ENCODE measurements at places on chromosomes 7 and 10. TPM values are rescaled to one million over a fixed set of nuclear protein-coding genes. Genes with fewer than 3 reads are reported as not detected.

GRCh38 chr7:155667241-155667829 lies 22.9 kb downstream of the RBM33 start:
- H3K4me1 ChIP-seq = no peaks in the 10 kb centered on the region
- H3K4me3 ChIP-seq = no peak overlapping the region
- no peak overlapping the region for H3K27ac ChIP-seq
- DNase-seq = no peak
- no peaks in the 10 kb centered on the region for H3K36me3 ChIP-seq

- DNase-seq = no peak
- peaks cover 5% of the 10 kb centered on the region for H3K4me1 ChIP-seq
- no peak overlapping the region for H3K27ac ChIP-seq
Measured at GRCh38 chr7:99614495-99614894, 2.3 kb upstream of the ZSCAN25 start.

GRCh38 chr10:130547368-130547767 lies 411.2 kb downstream of the GLRX3 start:
- H3K4me3 ChIP-seq = no peak overlapping the region
- H3K4me1 ChIP-seq = no peaks in the 10 kb centered on the region
- H3K27ac ChIP-seq = no peak overlapping the region
- H3K36me3 ChIP-seq = no peaks in the 10 kb centered on the region
- DNase-seq = no peak

- no peaks in the 10 kb centered on the region for H3K27me3 ChIP-seq
- no peak overlapping the region for H3K27ac ChIP-seq
- no peaks in the 10 kb centered on the region for H3K4me1 ChIP-seq
- H3K36me3 ChIP-seq = no peaks in the 10 kb centered on the region
- H3K4me3 ChIP-seq = no peak overlapping the region
Measured at GRCh38 chr10:75801121-75801520, 369.7 kb downstream of the LRMDA start.

- H3K4me1 ChIP-seq = no peaks in the 10 kb centered on the region
- no peak overlapping the region for H3K4me3 ChIP-seq
- no peak overlapping the region for H3K27ac ChIP-seq
- no peak for DNase-seq
- no peaks in the 10 kb centered on the region for H3K36me3 ChIP-seq
- no peaks in the 10 kb centered on the region for H3K27me3 ChIP-seq
Measured at GRCh38 chr7:55912748-55913158, 25.5 kb downstream of the ZNF713 start.

DNA sequence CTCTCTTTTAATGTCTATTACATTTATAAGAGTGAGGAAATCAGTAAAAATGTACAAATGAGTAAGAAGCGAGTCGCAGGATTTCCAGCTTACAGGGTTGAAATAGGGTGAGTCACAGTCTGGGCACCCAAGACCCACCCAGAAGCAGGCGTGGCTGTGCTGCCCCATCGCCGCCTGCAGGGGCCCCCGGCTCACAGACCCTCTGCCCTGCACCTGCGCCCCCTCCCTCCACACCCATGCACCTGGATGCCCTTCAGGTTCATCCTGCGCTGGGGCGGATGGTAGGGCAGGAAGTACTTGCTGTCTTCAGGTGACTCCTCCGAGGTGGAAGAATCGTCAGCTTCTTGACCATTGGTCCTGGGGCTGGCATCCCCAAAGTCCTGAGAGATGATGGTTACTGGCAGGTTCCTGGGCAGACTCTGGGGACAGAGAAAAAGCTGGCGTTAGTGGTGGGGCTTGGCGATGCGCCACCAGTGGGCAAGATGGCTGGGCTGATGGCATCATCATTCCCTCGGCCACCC lies 90.2 kb upstream of the GNA12 start:
- no peak overlapping the region for H3K4me3 ChIP-seq
- H3K27me3 ChIP-seq = no peaks in the 10 kb centered on the region
- no peak overlapping the region for H3K27ac ChIP-seq

GRCh38 chr10:21160116-21160515 lies 263.0 kb upstream of the NEBL start:
- H3K36me3 ChIP-seq = no peaks in the 10 kb centered on the region
- no peak overlapping the region for H3K4me3 ChIP-seq
- no peak overlapping the region for H3K27ac ChIP-seq
- no peak for DNase-seq

DNA sequence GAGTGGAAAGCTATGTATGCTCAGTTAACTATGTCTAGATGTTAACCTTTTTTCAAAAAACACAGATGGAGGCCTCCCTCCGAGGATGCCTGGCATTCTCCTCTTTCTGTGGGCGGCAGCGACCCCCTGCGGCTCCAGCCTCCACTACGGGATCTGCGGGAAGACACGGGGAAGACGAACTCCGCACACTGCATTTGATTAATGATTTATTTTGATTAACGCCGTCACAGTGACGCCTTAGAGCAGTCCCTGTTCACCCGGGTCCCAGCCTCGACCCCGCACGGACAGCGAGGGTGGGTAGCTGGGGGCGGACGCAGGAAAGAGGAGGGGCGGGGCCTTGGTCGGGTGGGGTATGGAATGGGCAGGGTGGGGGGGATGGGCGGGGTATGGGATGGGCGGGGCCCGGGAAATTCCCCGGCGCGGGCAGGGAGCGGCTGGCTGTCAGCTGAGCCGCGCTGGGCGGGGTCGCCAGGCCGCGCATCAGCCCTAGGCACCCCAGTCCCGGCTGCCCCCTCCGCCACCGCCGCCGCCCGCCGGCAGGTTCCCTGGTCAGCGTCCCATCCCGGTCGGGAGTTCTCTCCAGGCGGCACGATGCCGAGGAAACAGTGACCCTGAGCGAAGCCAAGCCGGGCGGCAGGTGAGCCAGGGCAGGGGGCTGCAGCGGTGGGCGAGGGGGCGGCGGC lies at the start of gene OPTN:
TSS of gene OPTN (plus strand) at position 498 of the 683 bp plus-strand sequence. CDS start 8,960 bp downstream, outside the sequence.
- H3K27me3 ChIP-seq = no peaks in the 10 kb centered on the region
- DNase-seq = peak; percentile 81
- peak within 1 kb of the TSS; percentile 76 for H3K4me3 ChIP-seq
- H3K4me1 ChIP-seq = no peaks in the 10 kb centered on the region
- H3K36me3 ChIP-seq = no peaks in the 10 kb centered on the region
- peak within 1 kb of the TSS; percentile 93 for H3K27ac ChIP-seq

GRCh38 chr7:151992375-151992774 lies 33.1 kb upstream of the GALNT11 start:
- no peaks in the 10 kb centered on the region for H3K4me1 ChIP-seq
- H3K36me3 ChIP-seq = no peaks in the 10 kb centered on the region
- no peak overlapping the region for H3K4me3 ChIP-seq
- peak; percentile 41 for DNase-seq
- H3K27me3 ChIP-seq = no peaks in the 10 kb centered on the region
- H3K27ac ChIP-seq = no peak overlapping the region

- no peaks in the 10 kb centered on the region for H3K4me1 ChIP-seq
- no peak overlapping the region for H3K4me3 ChIP-seq
- H3K36me3 ChIP-seq = peaks cover 12% of the 10 kb centered on the region
- no peak for DNase-seq
Measured at GRCh38 chr7:120959929-120960484, 9.4 kb downstream of the ING3 start.

- no peak for DNase-seq
- no peak overlapping the region for H3K27ac ChIP-seq
- no peaks in the 10 kb centered on the region for H3K4me1 ChIP-seq
- no peaks in the 10 kb centered on the region for H3K36me3 ChIP-seq
- no peaks in the 10 kb centered on the region for H3K27me3 ChIP-seq
- no peak overlapping the region for H3K4me3 ChIP-seq
Measured at GRCh38 chr10:15146366-15146765, 22.1 kb downstream of the NMT2 start.

The MBLAC1 gene
- total RNA-seq = 4.1 TPM

The SIRT1 gene
- 20.4 TPM for total RNA-seq

The GARIN1A gene
- 0.85 TPM for total RNA-seq

The GPR15LG gene
- 515 TPM for total RNA-seq
